Stimulated activated CD4-positive, alpha-beta T cell treated with anti-CD3 and anti-CD28 coated beads, TNF-alpha, amount 100 ng/mL, for 1 hour (primary cell): ENCODE measurements at places on chromosomes 1 and 21.

DNA sequence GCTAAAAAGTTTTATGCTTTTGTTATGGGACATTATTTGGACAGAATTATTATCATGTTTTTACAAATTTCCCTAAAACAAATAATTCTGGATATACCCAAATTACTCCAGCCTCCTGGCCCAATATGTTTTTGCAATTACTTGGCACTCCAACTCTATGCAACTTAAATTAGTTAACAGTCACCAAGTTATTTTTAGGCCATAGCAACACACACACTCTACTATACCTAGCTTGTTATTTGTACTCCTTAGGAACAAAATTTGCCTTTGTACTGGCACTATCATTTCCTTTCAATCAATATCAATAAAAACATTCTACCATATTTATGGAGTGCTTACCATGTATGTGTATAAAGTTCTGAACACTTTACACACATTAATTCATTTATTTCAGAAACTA is 7.7 kb downstream of the DUSP10 start:
- no peak for DNase-seq

- DNase-seq: no peak
Measured at GRCh38 chr1:151175041-151175741, 590 bp downstream of the TMOD4 start.

DNA sequence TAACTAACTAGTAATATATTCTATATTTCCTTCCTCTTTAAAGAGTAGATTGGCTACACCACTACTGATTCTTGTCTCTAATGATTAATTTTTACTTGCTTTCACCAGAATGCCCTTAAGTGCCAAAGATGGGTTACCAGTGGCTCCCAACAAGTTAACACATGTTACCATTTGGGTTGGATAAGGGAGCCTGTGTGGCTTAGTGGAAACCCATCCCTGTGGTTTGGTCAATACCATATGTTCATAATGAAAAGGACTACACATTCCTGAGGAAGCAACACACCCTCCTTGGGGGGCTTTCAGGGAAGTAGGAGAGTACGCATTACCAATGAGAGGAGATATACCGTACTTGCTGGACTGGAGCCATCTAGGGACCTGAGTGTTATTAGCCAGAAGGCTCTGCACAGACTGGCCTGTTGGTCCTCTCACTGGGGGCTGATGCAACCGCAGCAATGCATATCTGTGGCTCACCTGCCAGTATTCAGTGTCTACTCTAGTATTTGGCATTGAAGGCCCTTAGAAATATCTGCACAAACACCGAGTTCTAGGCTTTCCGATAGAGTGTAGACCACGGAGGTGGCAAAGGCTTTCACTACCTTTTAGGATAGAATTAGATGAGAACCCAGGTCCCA is 29.3 kb upstream of the PLXNA2 start:
- DNase-seq: no peak

GRCh38 chr1:156848461-156849150 is 10.3 kb downstream of the INSRR start:
- peak; percentile 52 for DNase-seq

DNA sequence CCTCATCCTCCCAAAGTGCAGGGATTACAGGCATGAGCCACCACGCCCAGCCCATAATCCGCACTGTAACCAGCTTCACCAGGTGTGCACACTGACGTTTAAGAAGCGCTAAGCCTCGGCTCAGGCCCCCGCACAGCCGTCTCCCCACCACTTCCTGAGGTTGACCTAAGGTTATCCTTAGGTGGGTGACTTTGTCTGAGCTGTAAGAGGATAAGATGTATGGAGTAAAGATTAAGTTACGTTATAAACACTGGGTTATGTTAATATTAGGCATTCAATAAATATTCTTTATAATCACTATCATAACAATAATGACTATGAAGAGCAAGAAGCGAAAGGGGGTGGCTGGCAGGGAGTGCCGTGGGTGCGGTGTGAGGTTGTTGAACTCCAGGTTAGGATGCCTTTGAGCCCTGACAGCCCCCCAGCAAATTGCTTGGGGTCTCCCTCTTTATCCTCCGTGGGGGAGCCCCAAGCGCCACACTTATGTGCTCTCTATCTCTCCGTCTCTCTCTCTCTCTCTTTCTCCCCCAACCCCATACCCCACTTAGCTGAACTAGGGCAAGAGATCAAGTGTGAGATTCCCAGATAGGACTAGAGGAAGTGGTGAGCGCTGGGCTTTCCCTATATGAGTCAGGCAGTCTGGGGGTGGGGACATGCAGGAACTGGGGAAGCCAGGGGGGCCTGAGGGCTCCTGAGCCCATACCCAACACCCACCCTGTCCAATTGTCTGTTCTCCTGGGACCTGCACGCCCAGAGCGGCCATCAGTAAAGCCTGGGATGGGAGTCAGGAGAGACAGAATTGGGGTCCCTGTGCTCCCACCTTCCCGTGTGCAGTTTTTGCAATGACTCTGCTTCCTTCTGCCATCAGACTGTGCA is 7.6 kb downstream of the EFHD2 start:
- no peak for DNase-seq

- DNase-seq: no peak
Measured at GRCh38 chr1:109199710-109200109, 14.0 kb upstream of the SARS1 start.

DNA sequence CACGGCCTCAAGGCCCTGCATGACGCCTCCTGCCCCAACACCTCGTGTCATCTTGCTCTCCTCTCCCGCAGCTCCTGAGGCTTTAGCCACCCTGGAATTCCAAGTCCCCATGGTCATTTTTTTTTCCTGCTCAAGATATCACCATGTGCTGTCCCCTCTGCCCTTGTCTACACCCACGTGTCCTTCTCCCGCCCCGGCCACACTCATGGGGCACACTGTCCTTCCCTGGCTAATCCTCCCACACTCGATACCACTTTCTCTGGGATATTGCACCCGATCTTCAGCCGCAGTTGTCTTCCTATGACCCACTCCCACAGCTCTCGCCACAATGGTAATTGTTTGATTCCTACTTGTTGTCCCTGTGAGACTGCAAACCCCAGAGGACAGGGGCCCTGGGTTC is 29.7 kb upstream of the LGALS8 start:
- no peak for DNase-seq

DNA sequence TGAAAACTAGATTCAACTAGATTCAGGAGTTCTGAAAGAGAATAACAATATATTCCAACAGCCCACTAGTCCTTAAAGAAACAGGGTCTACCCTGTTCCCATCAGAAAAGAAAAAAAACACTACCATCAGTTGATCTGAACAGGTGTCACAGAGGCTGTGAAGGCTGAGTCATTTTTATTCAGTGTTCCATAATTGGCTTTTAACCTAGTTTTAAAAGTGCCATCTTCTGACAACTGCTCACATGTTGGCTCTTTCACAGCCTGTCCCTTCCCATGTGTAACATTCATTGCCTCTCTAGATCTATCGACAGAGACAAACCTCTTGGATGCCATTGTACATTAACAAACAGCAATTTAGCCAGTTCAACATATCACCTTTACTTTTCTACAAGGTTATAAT is 243.7 kb downstream of the TBX15 start:
- DNase-seq: no peak

DNA sequence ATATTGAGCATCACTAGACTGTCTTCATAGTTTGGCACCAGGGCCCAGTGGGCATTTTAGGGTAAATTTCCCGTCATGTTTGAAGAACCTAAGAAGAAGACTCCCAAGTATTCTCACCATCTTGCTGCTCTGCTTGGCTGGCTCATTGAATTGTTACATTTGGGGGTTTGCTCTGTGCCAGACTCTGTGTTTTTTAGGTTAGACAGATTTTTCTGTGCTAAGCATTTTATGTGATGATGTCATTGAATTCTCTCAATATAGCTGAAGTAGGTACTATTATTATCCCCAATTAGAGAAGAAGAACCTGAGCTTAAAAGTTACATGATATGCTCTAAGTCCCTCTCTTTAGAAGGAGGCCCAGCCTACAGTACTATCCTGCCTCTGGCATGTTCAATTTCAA is 28.0 kb upstream of the DNASE2B start:
- DNase-seq: no peak

DNA sequence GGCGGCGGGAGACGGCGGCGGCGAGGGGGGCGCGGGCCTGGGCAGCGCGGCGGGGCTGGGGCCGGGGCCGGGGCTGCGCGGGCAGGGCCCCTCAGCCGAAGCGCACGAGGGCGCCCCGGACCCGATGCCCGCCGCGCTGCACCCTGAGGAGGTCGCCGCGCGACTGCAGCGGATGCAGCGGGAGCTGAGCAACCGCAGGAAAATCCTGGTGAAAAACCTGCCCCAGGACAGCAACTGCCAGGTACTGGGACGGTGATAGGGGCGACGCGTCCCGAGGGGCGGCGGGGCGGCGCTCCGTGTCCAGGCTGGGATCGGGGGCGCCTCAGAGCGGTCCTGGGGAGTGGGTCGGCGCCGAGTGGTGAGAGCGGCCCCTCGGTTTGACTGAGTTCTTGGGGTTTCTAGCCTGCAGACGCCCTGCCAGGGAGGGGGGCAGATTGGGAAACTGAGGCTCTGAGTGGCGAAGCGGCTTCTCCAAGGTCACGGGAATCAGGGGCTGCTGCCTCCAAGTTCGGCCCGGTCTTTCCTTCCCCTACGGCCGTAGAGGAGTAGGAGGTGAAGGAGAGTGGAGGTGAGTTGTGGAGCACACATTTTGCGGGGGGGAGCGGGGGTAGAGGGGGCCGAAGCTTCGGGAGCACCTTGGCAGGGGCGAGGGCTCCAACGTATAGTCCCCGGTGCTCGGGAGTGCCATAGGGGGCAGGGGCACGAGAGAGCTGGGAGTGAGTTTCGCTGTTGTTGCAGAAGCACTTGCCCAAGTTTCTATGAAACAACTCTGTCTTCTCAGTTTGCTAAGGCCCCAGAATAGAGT is 508 bp downstream of the RAVER2 start:
- DNase-seq: peak; percentile 3

- DNase-seq: no peak
Measured at GRCh38 chr1:209926045-209926444, 12.0 kb upstream of the SYT14 start.

DNA sequence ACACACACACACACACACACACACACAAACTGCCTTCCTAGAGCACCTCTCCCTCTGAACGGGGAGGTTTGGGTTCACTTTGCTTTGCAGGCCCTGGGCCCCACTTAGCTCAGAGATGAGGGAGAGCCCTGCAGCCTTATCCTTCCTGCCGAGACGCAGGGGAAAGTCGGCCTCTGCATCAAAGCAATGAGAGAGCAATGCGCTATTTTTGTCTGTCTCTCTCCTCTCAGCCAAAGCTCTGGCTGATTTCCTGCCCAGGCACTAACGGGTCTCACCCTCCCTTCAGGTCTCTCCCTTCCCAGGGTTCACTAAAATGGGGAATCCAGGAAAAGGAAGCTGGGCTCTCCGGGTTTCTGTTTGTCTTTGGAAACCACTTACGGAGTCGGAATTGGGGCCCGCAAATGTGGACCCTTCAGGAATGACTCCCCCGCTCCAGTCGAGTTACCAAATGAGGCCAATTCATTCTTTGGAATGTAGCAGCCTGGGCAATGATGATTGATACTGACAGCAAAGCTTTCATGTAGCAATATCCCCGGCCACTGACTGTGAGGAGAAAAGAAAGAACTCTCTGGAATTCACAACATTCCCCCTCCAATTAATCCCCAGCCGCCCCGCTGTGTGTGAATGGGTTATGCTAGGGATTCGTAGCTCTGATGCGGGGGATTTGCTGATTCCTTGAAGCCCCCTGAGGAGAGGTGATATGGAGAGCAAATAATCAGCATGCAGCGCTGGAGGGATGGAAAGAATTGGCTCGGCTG is 61.5 kb upstream of the WLS start:
- DNase-seq: no peak

DNA sequence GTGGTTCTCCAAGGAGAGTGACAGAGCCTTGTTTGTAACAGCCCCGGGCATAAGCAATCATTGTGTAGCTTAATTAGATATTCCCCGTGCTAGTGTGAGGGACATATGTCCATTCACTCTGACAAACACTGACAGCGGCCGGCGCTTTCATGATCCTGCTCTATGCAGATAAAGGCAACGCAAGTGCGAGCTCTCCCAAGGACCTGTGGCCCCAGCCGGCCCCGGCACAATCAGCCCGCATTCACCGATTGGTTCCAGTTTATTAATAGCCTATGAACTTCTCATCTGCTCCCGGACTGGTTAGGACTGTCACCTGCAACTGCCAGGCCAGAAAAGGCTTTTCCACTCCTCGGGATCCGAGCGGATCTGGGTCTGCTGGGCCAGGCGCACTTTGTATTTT is 18.0 kb upstream of the OLIG1 start:
- no peak for DNase-seq

DNA sequence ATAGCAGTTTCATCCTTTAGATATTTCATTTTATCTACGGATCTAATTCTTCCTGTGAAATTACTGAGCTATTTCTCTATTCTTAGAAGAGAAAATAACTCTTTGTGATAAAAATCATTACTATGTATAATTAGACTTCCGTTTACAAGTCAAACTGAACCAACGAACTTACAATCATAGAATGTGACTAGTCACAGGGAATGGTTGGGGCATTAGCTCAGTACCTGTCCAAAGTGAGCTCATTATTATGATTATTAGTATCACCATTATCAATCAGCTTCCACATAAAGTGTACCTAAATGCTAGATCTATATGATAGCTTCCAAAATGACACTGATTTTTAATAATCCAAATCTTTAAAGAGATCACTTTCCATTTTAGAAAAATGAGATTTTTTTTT is 12.5 kb downstream of the AMY2B start:
- DNase-seq: no peak
